Right atrium auricular region (tissue), 2 donors: ENCODE measurements at places on chromosomes 4 and X. TPM values are rescaled to one million over a fixed set of nuclear protein-coding genes. Genes with fewer than 3 reads are reported as not detected.

DNA sequence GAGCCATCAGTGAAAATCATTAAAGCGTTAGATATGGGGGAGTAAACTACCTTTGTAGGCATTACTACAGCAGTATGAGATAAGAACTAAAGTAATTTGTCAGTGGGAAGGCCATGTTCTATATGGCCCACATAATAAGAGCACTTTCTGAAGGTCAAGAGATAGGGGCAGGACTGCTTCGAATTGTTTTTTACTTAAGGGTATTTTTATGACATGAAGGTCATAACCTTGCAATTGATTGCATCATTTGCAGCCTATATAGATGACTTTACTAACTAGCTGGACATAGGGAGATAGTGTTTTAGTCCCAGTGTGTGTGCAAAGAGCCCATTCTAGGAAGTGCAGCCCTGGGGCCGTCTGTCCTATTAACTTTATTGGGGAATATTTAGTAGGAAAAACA, 23.6 kb upstream of the GC start:
- no peaks in the 10 kb centered on the region for H3K27me3 ChIP-seq
- no peak for DNase-seq
- no peaks in the 10 kb centered on the region for H3K36me3 ChIP-seq
- H3K4me1 ChIP-seq: no peaks in the 10 kb centered on the region

- DNase-seq: no peak
- H3K27me3 ChIP-seq: no peaks in the 10 kb centered on the region
- no peaks in the 10 kb centered on the region for H3K4me1 ChIP-seq
- H3K36me3 ChIP-seq: no peaks in the 10 kb centered on the region
These were observed 458.1 kb downstream of the KCTD8 start for GRCh38 chr4:43990551-43990950.

FRMPD3 gene
- 0.12 TPM for total RNA-seq

DUX4 gene
- not detected for total RNA-seq

FAM149A gene
- 6.7 TPM for total RNA-seq

DNA sequence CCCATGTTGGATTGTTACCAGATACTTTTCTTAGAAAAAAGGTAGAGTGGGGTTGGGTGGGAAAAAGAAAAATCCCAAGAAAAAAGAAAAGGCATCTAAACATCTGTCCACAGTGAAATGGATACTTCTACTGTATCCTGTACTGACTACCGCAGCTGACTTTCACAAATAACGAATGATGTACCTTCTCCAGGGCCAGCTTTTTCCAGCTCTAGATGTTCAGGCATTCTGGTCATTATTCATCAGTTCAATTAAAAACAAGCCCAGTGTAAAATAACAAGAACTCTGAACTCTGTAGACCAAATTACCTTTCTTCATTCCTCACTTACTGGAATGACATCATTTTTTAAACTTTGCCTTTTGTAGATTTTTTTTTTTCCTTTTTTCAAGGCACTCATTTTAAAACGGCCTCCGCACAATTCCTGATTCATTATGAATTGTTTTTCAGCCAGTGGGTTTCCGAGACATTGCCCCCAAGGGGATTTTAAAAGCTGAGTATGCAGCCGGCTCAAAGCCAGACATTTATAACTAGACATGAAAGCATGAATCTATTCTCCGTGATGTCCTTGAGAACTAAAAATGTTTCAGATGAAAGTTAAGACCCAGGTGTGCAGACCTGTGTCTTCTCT, 113.5 kb downstream of the PRKX start:
- H3K27ac ChIP-seq: no peak overlapping the region
- no peaks in the 10 kb centered on the region for H3K27me3 ChIP-seq
- no peaks in the 10 kb centered on the region for H3K36me3 ChIP-seq
- H3K4me3 ChIP-seq: no peak overlapping the region

DNA sequence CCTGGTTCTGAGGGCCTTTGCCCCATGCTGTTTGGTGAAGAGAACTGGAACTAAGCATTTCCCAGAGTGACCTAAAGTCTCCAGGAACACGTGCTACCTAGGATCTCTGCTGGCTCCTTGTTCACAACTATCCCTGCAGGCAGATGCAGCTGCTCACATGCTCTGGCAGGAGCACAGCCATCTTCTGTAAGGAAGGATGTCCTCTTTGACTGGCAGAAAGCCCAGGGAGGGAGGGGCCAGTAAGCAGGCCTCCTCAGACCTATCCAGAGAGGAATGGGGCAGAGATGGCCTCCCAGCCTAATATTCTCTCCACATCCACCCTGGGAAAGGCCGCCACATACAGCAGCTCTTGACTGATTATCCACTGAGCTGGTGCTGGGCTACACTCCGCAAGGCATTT, 142.8 kb upstream of the EOLA2 start:
- H3K27ac ChIP-seq: no peak overlapping the region
- no peaks in the 10 kb centered on the region for H3K4me1 ChIP-seq

OPN1LW gene
- not detected for total RNA-seq

DNA sequence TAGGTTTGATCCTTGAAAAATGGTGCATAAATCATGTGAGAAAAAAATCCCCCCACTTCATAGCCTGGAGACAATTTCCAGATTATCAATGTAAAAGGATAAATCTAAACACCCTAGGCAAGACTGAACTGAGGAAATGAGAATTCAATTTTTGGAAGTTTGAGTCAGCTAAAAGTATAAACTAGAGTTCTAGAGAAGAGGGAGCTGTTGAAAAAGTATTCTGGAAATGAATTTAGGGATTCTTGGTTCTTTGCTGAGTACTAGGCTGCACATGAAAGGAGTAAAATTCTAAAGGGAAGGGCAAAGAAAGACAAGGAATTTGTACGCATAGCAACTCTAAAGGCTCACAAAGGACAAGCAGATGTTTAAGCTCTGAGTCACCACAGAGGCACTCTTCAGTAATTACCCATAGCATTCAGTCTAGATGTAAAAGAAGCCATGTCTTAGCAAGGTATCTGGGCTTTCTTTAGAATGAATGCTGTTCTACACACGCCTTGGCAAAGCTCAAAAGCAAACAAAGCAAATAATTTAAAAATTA, 896.5 kb downstream of the PDHA2 start:
- no peaks in the 10 kb centered on the region for H3K36me3 ChIP-seq
- H3K4me3 ChIP-seq: no peak overlapping the region
- DNase-seq: no peak

ADAM29 gene
- total RNA-seq: not detected

MTHFD2L gene
- 8.3 TPM for total RNA-seq

DNA sequence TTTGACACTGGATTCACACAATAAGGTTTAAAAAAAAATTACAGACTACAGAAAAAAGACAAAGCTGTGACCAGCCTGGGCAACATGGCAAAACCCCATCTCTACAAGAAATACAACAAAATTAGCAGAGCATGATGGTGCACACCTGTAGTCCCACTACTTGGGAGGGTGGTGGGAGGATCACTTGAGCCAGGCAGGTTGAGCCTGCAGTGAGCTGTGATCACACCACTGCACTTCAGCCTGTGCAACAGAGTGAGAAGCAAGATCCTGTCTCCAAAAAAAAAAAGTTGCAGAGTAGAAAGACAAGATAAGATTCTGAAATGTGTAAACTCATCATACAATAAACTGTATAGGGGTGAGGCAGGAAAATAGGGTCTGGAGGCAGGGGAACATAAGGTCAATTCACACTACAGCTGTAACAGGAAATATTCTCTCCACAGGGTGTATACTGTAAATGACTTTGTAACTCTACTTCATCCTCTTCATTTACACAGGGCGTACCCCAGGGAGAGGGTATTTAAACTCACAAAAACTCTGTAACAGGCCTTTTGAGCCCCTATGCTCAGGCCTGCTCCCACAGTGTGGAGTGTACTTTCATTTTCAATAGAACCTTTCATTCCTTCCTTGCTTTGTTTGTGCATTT, 112.6 kb upstream of the MAPK10 start:
- no peak overlapping the region for H3K4me3 ChIP-seq
- no peaks in the 10 kb centered on the region for H3K27me3 ChIP-seq
- H3K27ac ChIP-seq: no peak overlapping the region

- no peak overlapping the region for H3K27ac ChIP-seq
- H3K4me3 ChIP-seq: no peak overlapping the region
- no peaks in the 10 kb centered on the region for H3K4me1 ChIP-seq
- H3K27me3 ChIP-seq: no peaks in the 10 kb centered on the region
These were observed 97.3 kb upstream of the DDX3X start for GRCh38 chrX:41236629-41237028.

GRCh38 chr4:112312610-112313239, 15.6 kb downstream of the ALPK1 start:
- no peaks in the 10 kb centered on the region for H3K27me3 ChIP-seq
- no peak for DNase-seq
- no peaks in the 10 kb centered on the region for H3K36me3 ChIP-seq
- H3K27ac ChIP-seq: no peak overlapping the region

DNA sequence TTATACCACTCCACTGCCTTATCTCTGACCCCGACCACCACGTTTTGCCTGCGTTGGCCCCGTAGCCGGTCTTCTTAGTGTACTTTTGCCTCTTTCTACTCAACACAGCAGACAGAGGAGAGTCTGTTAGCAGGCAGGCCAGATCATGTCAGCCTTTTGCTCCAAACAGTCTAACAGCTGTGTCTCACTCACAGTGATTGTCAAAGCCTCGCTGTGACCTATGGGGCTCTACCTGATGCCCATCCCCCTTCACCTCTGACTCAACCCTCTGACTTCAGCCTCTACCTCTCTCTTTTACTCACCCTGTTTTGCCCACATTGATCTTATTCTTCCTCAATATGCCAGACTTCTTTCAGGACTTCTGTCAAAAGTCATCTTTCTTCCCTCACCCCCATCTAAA, 127.1 kb downstream of the TRIML1 start:
- H3K27ac ChIP-seq: no peak overlapping the region
- no peaks in the 10 kb centered on the region for H3K36me3 ChIP-seq
- no peaks in the 10 kb centered on the region for H3K27me3 ChIP-seq

- DNase-seq: no peak
- no peaks in the 10 kb centered on the region for H3K4me1 ChIP-seq
- no peaks in the 10 kb centered on the region for H3K27me3 ChIP-seq
- no peak overlapping the region for H3K27ac ChIP-seq
These were observed 51.5 kb upstream of the PRPS1 start for GRCh38 chrX:107576841-107577240.

DNA sequence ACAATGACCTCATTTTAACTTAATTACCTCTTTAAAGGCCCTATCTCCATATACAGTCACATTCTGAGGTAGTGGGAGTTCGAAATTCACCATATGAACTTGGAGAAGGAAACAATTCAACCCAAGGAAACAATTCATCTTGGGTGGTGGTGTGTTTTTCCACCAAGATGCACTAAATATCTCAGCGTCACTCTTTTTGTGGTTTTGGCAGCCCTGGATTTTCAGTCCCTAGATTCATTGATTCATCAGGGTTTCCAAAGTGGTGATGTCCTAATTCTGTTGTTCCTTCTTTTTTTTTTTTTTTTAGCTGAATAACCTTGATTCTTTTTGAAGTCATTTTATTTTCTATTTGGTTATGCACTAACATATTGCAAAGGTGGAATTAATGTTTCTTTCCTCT, 162.6 kb upstream of the RAPGEF2 start:
- DNase-seq: no peak
- no peaks in the 10 kb centered on the region for H3K27me3 ChIP-seq
- no peaks in the 10 kb centered on the region for H3K36me3 ChIP-seq
- H3K4me1 ChIP-seq: no peaks in the 10 kb centered on the region

DNA sequence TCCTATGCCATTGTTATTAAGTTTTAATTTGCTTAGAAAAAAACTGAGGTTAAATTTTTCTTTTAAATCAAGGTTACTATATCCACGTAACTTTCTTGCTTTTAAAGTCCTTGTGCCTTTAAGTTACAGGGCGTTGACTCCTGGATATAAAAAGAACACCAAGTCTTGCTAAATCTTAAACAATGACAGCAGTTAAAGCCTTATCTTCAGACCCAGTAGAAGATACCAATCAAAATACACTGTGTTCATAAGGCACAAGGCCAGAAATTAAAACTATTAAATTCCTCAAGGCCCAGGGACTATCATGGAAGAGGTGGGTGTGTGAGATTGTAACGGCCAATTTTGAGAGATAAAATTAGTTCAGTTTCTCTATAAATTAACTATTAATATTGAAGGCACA, 60.4 kb downstream of the PAGE2 start:
- no peaks in the 10 kb centered on the region for H3K4me1 ChIP-seq
- no peak overlapping the region for H3K4me3 ChIP-seq
- H3K27ac ChIP-seq: no peak overlapping the region
- DNase-seq: no peak
- no peaks in the 10 kb centered on the region for H3K36me3 ChIP-seq

DNA sequence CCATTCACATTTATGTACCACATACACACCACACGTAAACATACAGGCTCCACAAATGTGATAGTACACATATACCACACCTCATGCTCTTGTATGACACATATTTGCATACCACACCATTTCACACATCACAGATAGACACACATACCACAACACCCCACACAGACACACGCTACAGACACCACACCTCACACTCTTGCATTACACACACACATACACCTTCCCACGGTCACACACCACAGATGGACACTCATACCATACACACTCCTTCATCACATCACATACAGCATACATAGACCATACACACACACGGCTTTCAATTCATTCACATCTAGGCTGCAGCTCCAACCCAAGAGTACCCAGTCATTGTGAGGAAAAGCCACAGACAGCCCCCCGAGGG, 222.5 kb upstream of the RPL34 start:
- H3K36me3 ChIP-seq: no peaks in the 10 kb centered on the region
- no peaks in the 10 kb centered on the region for H3K27me3 ChIP-seq
- H3K27ac ChIP-seq: no peak overlapping the region
- DNase-seq: no peak
- no peaks in the 10 kb centered on the region for H3K4me1 ChIP-seq

PCSK1N gene
- 4.3 TPM for total RNA-seq

GRCh38 chrX:78327370-78328086, at the start of gene CYSLTR1:
CYSLTR1 (minus strand) TSS chrX:78327611; CDS start chrX:78273746, 53,865 bp downstream.
- no peak within 1 kb of the TSS for H3K27ac ChIP-seq
- H3K27me3 ChIP-seq: no peaks in the 10 kb centered on the region
- no peak for DNase-seq
- no peaks in the 10 kb centered on the region for H3K36me3 ChIP-seq
- H3K4me1 ChIP-seq: no peaks in the 10 kb centered on the region

FGA gene
- total RNA-seq: not detected

- no peak overlapping the region for H3K27ac ChIP-seq
- H3K36me3 ChIP-seq: no peaks in the 10 kb centered on the region
- DNase-seq: no peak
- no peaks in the 10 kb centered on the region for H3K27me3 ChIP-seq
- no peaks in the 10 kb centered on the region for H3K4me1 ChIP-seq
- no peak overlapping the region for H3K4me3 ChIP-seq
These were observed 278.8 kb upstream of the GALNTL6 start for GRCh38 chr4:171534391-171534790.

DNA sequence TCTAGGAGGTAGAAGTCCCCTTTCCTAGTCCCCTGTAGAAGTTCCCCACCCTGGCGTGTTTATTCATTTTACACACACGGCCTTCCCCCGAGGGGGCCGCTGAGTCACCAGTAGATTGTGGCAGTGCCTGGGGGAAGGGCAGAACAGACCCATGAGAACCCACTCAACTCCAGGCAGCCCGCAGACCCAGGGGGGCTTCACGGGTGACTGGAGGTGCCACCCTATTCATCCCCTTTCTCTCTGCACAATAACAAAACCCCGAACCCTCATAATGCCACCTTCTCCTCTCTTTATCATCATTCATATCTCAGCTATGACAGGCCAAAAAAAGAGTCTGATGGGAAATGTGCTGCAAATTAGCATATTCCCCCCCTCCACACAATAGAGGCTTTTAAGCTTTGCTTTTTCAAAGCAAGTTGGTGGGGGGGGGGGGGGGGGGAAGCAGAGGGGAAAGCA, 20.4 kb upstream of the GPM6B start:
- H3K36me3 ChIP-seq: no peaks in the 10 kb centered on the region
- H3K4me1 ChIP-seq: no peaks in the 10 kb centered on the region
- H3K27me3 ChIP-seq: no peaks in the 10 kb centered on the region
- no peak overlapping the region for H3K27ac ChIP-seq
- no peak overlapping the region for H3K4me3 ChIP-seq
